ENCODE measurements at places on chromosomes 2 and 18.

GRCh38 chr2:177806025-177806424, 266.6 kb downstream of the PDE11A start:
- DNase-seq = no peak

DNA sequence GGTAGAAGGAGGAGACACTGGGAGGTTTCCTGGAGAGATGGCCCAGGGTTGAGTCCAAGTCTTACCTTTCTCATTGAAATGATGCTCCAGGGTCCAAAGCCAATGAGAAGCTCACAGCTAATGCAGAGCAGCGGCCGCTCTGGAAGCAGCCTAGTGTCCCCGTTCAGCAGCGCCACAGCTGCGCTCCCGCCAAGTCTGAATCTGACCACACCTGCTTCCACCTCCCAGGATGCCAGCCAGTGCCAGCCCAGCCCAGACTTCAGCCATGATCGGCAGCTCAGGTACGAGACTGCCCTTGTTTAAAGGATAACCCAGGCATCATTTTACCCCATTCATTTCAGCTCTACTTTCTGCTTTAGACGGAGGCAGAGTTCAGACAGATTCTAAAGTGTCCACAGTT, 11.9 kb upstream of the RPL31 start:
- DNase-seq = no peak

DNA sequence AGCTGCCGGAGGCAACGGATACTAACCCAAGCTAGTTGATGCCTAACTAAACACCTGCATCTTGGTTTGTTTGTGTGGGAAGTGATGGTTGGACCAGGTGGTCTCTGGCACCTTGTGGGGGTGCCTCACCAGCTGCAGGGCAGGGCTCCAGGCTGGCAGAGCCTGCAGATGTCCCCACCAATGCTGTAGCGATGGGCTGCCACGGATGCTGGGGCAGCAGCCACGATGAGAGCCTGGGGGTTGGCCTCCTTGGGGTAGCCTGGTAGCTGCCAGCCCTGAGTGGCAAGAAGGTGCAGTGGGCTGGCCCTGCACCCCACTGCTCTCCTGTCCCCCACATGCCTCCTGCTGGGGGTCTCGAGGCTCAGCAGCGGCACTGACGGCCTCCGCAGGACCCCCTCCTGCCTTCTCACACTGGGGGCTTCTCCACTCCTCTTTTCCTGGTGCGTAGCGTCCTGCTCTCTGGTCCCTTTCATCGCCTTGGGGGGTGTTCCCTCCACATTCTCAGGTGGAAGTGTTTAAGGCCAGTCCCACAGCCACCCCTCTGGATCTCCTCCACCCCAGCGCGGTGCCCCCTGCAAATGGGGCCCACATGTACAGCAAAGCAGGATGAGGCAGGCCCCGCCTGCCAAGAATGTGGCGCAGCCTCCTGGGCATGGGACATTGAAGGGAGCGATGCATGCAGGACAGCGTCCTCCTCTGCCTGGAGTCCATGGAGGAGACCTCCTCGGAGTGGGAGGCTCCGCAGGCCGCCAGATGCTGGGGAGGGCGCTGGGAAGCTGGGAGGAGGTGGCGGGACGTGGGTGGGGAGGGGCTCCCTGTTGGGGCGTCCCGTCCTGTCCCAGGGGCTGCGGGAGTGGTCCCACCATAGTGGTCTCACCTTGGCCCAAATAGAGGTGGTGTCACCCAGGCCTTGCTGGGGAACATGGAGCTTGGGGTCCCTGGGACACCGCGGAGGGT, 173.1 kb downstream of the ASB1 start:
- no peak for DNase-seq

GRCh38 chr2:149363958-149364357, 33.6 kb downstream of the LYPD6 start:
- no peak for DNase-seq

DNA sequence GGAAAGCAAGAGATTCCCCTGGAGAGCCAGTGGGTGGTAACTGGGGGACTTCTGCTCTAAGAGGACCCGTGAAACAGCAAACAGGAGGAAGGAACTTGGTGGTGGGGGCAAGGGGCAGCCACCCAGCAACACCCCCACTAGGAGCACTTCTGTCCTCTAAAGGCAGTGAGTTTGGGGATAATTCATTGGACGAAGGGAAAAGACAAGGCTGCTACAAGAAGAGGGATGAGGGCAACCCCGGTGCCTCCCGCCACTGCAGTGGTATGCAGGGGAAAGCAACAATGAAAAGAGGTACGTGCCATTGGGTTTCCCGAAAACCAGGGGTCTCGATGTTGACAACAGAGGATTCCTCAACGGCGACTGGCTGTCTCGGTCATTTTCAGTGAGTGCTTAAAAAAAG, 9.1 kb downstream of the RPL31 start:
- DNase-seq = no peak

DNA sequence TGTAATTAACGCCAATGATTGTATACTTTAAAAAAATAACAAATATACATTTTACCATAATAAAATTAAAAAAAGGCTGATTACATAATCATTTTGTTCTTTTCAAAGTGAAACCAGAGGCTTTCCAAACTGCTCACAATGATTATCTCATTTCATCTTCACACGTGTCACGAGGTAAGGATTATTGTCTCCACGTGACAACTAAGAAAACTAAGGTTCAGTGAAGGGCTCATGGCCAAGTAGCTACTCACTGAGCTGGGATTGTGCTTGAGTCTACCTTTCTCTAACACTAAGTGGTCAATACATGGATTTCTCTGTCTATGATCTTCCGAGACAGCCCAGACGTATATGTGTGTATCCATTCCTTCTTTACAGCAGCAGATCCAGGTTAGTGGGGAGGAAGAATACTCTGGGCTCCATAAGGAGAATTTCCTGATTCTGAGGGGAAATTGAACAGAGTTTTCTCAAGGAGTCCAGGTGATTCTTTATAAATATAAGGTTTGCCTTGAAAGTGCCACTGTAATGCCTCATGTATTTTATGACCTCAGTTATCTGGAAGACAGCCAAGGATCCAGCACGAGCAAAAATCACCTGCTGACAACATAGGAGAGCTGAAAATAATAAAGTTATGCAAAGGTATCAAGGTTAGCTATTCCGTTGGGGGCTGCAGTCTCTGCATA, 25.6 kb upstream of the ACSL3 start:
- no peak for DNase-seq

- DNase-seq = no peak
Measured at GRCh38 chr18:8814206-8814605, 108.8 kb downstream of the MTCL1 start.

GRCh38 chr2:14094592-14094991, 537.9 kb upstream of the LRATD1 start:
- DNase-seq = no peak

GRCh38 chr18:34525244-34525643, 184.9 kb upstream of the DTNA start:
- DNase-seq = no peak

GRCh38 chr2:108626995-108627394, 92.3 kb upstream of the RANBP2 start:
- DNase-seq = no peak

- DNase-seq = no peak
Measured at GRCh38 chr18:34600158-34600557, 109.9 kb upstream of the DTNA start.

GRCh38 chr2:78973630-78974029, 51.9 kb upstream of the REG3G start:
- DNase-seq = no peak

DNA sequence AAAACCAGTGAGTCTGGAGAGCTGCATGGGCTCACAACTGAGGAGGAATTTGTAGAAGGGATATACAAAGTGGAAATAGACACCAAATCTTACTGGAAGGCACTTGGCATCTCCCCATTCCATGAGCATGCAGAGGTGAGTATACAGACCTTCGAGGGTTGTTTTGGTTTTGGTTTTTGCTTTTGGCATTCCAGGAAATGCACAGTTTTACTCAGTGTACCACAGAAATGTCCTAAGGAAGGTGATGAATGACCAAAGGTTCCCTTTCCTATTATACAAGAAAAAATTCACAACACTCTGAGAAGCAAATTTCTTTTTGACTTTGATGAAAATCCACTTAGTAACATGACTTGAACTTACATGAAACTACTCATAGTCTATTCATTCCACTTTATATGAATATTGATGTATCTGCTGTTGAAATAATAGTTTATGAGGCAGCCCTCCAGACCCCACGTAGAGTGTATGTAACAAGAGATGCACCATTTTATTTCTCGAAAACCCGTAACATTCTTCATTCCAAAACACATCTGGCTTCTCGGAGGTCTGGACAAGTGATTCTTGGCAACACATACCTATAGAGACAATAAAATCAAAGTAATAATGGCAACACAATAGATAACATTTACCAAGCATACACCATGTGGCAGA, 3.6 kb downstream of the TTR start:
- DNase-seq = no peak

DNA sequence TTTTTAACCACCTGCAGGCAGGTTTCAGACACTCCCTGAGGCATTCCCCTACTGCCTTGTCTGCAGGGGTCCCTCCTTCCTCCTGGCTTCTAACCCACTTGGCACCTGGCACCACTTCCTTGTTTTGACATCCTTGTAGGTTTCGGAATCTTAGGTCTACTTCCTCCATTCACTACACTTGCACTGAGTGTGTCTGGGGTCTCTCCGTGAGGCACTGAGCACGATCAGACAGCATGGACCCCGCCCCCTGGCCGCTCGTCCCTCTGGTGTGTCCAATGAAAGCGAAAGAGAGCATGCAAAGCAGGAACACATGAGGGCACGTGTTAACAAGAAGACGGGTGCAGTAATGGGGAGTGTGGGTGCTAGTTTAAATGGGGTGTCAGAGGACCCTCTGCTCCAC, 63.8 kb downstream of the HAUS1 start:
- DNase-seq = peak; percentile 9

DNA sequence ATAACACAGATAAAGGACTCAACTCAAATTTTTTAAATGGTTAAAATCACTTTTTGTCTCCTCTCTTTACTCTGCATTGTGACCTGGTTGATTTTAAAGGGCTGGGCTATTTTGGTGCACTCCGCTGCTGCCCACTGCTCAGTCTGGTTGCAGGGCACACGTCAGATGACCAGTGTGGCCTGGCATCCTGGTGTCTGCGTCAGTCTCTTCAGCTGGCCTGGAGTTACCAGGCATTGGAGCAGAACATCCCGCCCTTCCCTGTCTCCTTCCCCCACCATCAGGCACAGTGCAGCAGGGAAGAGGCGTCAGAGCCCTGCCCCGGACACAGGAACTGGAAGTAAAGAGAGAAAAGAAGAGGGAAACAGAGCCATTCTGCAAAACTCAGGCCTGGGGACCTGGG, 8.9 kb downstream of the C1QL2 start:
- DNase-seq = no peak

DNA sequence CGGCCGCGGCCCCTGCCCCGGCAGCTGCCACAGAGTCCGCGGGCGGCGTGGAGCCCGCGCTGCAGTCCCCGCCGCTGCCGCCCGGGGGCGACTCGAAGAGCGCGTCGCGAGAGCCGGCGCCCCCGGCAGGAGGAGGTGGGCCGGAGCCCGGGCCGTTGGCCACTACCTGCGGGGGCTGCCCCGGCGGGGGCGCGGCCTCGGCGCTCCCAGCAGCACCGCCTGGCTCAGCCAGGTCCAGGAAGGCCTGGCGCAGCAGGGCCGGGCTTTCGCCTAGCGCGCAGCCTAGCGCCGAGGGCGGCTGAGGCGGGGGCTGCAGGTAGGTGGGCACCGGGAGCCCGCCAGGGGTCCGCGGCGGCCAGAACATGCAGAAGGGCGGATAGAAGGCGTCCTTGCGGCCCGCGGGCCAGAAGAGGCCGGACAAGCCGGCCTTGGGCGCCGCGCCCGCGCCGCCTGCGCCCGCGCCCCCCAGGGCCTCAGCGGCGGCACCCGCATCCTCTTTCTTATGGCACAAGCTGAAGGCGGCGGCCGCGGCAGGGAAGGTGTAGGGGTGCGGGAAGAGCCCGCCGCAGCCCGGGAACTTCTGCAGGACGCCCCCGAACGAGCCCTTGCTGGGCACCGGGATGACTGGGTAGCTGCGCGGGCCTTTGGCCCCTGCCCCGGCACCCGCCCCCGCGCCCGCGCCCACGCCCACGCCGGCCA, 3.9 kb downstream of the SKOR2 start:
- no peak for DNase-seq

- DNase-seq = no peak
Measured at GRCh38 chr2:123614596-123614995, 410.5 kb upstream of the CNTNAP5 start.

GRCh38 chr18:76505614-76506013, 10.6 kb upstream of the ZNF516 start:
- no peak for DNase-seq

DNA sequence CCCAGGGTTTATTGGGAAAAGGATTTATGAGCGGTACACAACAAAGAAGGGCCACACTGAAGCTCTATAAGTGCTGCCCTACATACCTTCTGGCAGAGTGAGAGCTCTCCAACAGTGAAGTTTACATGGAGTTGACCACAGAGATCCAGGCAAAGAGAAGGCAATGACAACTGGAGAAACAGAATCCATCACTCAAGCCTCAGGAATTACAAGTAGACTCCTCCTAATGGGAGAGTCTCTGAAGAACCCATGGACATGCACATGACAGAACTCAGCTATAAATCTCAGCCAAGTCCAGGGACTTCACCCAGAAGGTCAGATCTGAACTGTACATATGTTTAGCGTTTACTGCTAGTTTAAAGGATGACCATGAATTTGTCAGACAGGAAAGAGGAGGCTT, 164.7 kb downstream of the DNAH7 start:
- DNase-seq = no peak

- no peak for DNase-seq
Measured at GRCh38 chr2:47899915-47900816, 6.1 kb downstream of the FBXO11 start.

- DNase-seq = no peak
Measured at GRCh38 chr2:9897846-9898245, 53.6 kb upstream of the GRHL1 start.

DNA sequence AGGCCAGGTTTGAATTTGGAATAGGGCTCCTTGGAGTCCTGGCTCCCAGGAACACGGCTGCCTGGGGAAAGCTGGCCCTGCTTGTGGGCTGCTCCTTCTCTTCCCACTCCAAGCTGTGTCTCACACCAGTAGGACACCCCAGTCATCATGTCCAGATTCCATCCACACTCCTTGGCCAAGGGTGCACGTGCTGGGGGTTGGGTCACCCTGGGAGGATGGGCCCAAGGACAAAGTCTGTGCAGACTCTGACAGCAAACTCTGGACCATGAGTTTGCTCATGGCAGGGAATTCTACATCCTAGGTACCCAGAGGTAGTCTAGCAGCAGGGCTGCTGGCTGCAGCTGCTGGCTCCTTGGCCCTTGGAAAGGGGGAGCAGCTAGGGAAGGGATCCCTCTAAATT, 102.4 kb upstream of the EPAS1 start:
- no peak for DNase-seq

- DNase-seq = no peak
Measured at GRCh38 chr2:11236335-11236734, 81.1 kb downstream of the SLC66A3 start.

GRCh38 chr2:179049203-179049545, 763 bp downstream of the CCDC141 start:
- no peak for DNase-seq

GRCh38 chr2:28902584-28902983, 8.1 kb downstream of the WDR43 start:
- no peak for DNase-seq
